Stimulated activated CD8-positive, alpha-beta memory T cell treated with anti-CD3 and anti-CD28 coated beads, Interleukin-4, amount 100 ng/mL, for 4 hours (primary cell): ENCODE measurements at places on chromosomes 16 and 17.
A peak's percentile ranks its signal among the peaks of the same experiment; 100 is the strongest.

GRCh38 chr17:30095507-30096244 lies 20.9 kb upstream of the NSRP1 start:
- DNase-seq = no peak

DNA sequence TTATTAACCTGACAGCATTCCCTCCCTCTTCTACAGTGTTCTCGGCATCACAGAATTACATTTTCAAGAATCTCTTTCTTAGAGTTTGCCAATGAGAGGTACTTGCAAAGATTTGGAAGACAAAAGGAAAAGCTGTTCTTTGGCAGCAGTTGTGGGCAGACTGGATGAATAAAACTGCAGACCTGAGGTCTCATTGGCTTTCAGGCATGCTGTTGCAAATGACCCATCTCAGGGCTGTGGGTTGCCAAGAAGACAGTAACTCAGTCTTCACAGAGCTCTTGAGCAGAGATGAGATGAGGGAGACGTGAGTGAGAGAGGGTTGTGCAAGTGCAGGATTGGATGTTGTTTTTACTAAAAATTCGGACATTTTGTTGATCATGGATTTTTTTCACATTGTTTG lies 11.3 kb upstream of the USP31 start:
- no peak for DNase-seq

DNA sequence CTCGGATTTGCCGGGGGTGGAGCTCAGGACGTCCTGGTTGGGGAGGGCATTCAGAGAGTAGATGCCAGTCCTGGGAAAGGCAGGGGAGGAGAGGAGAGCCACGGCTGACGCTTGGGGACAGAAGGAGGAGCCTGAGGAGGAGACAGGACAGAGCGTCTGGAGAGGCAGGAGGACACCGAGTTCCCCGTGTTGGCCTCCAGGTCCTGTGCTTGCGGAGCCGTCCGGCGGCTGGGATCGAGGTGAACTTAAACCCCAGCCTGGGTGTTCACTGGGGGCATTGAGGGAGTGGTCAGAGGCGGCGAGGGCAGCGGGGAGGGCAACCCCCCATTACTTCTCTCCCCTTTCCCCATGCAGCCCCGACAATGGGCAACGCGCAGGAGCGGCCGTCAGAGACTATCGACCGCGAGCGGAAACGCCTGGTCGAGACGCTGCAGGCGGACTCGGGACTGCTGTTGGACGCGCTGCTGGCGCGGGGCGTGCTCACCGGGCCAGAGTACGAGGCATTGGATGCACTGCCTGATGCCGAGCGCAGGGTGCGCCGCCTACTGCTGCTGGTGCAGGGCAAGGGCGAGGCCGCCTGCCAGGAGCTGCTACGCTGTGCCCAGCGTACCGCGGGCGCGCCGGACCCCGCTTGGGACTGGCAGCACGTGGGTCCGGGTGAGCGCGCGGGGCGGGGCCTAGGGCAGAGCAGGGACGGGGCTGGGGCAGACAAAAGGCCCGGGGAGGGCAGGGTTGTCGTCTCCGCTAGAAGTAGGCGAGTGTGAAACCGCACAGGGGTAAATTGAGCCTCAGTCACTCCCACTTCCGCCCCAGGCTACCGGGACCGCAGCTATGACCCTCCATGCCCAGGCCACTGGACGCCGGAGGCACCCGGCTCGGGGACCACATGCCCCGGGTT lies 3.7 kb downstream of the NOL3 start:
- no peak for DNase-seq

- peak; percentile 53 for DNase-seq
Measured at GRCh38 chr17:56834380-56835263, 671 bp downstream of the DGKE start.

- DNase-seq = no peak
Measured at GRCh38 chr16:66476328-66477027, 49.4 kb downstream of the BEAN1 start.

DNA sequence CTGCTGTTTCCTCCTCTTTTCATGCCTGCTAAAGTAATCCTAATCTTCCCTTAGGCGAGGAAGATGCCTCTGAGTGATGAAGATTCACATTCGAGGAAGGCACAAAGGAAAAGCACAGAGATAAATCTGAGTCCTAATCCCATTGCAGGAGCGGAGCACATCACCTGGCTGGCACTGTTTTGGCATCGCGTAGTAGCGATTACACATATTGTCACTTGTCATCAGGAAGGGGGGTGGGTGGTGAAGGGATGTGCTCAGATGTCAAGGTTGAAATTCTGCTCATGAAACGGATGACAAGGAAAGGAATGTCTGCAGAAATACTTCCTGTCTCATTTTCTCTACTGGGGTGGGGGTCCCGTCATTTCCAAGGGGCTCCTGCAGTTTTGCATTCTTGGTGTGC lies 363.1 kb upstream of the EEF2KMT start:
- DNase-seq = no peak

DNA sequence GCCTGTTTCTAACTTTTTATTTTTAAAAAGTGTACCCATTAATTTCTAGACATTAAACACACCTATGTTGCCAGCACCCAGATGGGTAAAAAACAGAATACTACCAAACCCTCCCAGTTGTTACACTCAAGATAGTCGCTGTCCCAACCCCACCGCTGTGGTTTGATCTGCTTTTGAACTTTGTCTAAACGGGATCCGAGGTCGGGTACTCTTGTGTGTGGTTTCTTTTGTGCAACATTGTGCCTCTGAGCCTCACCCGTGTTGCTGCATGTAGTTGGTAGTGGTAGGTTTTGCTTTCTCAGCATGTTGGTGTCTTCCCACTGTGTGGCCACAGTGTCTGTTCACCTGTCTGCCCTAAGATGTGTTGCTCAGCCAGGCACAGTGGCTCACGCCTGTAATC lies 4.3 kb downstream of the KLHL36 start:
- DNase-seq = no peak

GRCh38 chr16:80667251-80667560 lies 126.4 kb downstream of the DYNLRB2 start:
- no peak for DNase-seq

GRCh38 chr17:36011201-36011600 lies 6.6 kb downstream of the CCL23 start:
- no peak for DNase-seq

DNA sequence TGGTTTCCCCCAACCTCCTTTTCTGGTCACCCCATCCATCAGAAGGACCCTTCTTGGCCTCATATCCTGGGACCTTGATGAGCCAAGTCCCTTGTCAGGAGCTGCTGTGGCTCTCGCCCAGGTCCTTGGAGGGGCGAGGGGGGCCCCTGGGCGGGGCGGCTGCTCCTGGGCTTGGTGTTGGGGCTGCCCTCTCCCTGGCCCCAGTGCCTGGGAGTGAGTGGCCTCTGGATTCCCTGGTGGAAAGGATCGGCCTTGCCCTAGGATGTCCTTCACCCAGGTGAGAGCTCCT lies 6.2 kb upstream of the NOTUM start:
- no peak for DNase-seq

GRCh38 chr16:18839555-18839954 lies 38.2 kb upstream of the ARL6IP1 start:
- no peak for DNase-seq

DNA sequence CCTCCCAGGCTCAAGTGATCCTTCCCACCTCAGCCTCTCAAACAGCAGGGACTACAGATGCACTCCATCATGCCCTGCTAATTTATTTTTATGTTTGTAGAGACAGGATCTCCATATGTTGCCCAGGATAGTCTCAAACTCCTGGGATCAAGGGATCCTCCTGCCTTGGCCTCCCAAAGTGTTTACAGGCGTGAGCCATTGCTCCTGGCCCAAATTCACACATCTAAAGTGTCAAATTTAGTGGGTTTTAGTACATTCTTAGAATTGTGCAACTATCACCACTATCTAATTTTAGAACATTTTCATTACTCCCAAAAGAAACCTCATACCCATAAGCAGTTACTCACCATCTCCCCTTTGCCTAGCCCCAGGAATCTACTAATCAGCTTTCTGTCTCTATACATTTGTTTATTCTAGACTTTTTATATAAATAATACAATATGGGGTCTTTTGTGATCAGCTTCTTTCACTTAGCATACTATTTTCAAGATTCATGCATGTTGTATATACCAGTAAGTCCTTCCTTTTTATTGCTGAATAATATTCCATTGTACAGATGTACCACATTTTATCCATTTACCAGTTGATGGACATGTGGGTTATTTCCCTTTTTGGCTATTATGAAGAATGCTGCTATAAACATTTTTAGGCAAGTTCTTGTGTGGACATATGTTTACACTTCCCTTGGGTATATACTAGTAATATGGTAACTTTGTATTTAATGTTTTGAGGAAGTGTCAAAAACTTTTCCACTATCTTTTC lies 25.1 kb upstream of the ITGA2B start:
- DNase-seq = no peak

DNA sequence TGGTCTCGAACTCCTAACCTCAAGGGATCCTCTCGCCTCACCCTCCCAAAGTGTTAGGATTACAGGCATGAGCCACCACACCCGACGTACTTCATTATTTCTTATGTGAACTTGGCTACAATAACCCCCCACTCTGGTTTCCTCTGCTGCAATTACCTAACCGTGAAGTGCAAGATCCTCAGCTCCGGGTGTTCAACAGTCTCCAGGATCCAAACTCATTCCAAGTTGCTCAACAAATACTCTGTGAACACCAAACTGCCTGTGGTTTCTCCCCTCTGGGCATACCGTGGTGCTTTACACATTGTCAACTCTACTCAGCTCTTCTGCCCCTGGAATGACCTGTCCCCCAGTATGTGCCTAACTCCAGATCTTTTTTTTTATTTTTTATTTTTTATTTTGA lies 6.8 kb upstream of the SULT1A1 start:
- no peak for DNase-seq

- no peak for DNase-seq
Measured at GRCh38 chr17:21535686-21536375, 156.5 kb upstream of the KCNJ18 start.

DNA sequence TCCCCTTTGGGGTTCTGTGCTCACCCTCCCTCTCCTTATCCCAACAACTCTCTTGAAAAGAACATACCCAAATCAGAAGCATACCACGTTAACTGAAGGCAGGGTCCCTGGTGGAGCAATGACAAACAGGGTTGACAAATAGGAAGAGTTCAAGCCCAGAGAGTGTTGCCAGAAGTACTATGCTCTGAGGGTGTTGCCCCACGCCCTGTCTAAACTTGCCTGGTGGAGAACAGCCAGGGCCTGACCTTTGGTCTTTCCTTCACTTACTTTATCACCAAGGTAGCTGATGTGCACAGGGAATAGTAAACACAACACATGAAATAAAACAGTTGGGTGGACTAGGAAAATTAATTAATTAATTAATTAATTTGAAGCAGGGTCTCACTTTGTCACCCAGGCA lies 23.3 kb downstream of the ZNF75A start:
- DNase-seq = no peak

- DNase-seq = no peak
Measured at GRCh38 chr16:22627043-22627442, 116.4 kb downstream of the NPIPB5 start.

GRCh38 chr16:55622272-55622671 lies 33.5 kb upstream of the SLC6A2 start:
- DNase-seq = no peak

DNA sequence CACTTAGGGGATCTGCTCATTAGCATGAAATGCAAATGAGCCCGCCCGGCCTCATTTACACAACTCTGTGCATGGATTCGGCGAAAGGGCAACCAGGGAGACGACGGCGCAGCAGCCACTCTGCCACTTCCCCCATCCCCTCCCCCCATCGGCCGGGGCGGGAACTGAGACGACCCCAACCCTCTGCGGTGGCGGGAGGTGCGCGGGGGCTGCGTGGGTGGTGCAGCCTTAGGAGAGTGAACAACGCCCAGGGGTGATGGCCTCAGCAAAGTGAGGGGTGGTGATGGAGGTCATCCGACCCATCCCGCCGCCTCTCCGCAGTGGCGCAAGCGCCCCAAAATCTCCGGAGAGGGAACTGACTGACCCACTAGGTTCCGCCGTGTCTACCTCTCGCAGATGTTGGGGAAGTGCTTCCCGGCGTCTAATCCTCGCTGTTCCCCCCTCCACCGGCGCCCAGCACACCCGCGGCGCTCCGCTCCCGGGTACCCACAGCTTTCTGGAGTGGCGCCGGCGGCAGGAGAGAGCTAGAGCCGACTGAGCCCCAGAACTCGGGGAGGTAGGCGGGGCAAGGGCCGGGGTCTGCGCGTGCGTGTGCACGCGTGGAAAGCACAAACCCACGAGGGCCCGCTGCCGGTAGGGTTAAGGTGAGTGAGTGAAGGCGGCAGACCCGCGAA lies 1.4 kb upstream of the CACNA1G start:
- no peak for DNase-seq

DNA sequence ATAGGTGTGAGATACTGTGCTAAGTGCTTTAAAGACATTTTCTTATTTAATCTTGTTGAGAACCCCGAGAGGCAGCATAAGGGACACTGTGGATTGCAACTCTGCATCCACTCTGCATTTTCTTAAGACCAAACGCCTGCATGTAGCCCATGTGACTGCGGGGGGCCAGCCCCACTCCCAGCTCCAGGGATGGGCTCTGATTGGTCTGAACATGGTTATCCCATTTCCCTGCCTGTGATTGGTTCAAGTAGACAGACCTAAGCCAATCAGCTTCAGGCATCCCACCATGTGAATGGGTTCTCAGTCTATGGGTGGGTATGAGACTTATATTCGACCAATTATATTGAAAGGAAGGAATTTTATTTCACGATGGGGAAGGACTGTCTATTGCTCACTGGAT lies 33.2 kb upstream of the USP7 start:
- DNase-seq = no peak

- no peak for DNase-seq
Measured at GRCh38 chr17:29019475-29020181, 13.8 kb upstream of the SEZ6 start.

- DNase-seq = no peak
Measured at GRCh38 chr16:67190041-67190440, at the start of gene EXOC3L1. Gene EXOC3L1 (minus strand): TSS chr16:67190136. CDS start chr16:67189676, 460 bp downstream.

DNA sequence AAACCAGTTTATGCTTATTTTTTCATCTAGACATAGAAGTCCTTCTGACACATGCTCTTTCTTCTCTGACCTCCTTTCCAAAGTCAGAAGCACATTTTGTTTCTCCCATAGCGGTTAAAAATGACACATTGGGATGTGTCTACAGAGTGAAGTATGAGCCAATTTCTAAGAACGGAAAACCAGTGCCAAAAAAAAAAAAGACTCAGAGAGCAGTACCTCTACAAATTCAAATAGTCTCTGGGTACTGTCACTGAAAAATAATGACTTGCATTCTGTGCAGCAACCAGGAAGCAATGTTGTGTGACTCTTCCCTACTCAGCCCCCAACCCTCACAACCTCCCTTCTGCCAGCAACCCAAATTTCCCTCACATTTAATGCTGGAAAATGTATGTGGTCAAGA lies 145.5 kb upstream of the PMFBP1 start:
- DNase-seq = no peak

DNA sequence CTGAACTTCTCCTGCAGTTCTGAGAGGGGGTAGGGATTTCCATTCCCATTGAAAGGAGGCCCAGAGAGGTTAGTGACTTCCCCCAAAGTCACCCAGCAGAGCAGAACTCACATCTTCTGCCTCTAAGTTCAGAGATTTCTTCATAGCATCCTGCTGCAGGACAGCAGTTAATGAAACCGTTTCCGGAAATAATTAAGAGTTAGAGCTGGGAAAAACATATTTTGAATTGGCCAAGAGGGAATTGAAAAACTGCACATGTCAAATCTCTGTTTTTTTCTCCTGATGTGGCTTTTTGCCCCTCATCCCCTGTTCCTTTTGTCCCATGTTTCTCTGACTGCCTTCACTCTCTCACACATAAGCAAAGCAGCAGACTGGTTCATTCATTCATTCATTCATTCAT lies 26.6 kb downstream of the ITPRIPL2 start:
- DNase-seq = no peak

GRCh38 chr16:29318037-29318436 lies 88.5 kb downstream of the NPIPB11 start:
- DNase-seq = no peak
